ENCODE measurements at places on chromosomes 1 and 21. TPM values are rescaled to one million over a fixed set of nuclear protein-coding genes. Genes with fewer than 3 reads are reported as not detected.

GRCh38 chr1:154931940-154932487 is 4.5 kb downstream of the PMVK start:
- no peak for DNase-seq

GRCh38 chr1:216824511-216824910 is 101.3 kb upstream of the ESRRG start:
- DNase-seq, result no peak

DNA sequence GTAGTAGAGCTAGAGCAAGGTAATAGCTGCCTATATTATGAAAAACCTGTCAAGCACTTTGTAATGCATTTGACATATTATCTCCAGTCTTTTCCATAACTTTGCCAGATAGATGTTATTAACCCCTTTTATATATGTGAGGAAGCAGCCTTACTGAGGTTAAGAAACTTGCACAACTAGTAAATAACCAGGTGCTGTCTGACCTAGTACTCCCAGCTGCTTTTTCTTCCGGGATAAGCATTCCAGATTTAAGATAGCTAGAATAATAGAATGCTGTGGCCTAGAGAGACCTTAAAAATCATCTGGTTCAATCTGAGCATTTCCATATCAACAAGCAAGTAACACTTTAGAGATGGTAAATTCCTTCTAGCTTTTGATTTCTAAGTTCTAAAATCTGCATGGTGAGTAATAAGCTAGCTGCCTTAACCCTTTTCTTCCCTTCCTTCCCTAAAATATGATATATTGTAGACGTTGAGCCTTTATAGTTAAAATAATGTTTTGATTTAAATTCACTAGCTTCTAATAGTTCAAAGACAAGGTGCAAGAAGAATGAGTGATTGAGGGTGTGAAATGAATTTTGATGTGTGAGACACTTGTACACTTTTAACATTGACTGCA is 1.8 kb downstream of the SH3GLB1 start:
- DNase-seq, result no peak

The SLC45A1 gene
- 0.78 TPM for total RNA-seq

The TACSTD2 gene
- 15.8 TPM for total RNA-seq

DNA sequence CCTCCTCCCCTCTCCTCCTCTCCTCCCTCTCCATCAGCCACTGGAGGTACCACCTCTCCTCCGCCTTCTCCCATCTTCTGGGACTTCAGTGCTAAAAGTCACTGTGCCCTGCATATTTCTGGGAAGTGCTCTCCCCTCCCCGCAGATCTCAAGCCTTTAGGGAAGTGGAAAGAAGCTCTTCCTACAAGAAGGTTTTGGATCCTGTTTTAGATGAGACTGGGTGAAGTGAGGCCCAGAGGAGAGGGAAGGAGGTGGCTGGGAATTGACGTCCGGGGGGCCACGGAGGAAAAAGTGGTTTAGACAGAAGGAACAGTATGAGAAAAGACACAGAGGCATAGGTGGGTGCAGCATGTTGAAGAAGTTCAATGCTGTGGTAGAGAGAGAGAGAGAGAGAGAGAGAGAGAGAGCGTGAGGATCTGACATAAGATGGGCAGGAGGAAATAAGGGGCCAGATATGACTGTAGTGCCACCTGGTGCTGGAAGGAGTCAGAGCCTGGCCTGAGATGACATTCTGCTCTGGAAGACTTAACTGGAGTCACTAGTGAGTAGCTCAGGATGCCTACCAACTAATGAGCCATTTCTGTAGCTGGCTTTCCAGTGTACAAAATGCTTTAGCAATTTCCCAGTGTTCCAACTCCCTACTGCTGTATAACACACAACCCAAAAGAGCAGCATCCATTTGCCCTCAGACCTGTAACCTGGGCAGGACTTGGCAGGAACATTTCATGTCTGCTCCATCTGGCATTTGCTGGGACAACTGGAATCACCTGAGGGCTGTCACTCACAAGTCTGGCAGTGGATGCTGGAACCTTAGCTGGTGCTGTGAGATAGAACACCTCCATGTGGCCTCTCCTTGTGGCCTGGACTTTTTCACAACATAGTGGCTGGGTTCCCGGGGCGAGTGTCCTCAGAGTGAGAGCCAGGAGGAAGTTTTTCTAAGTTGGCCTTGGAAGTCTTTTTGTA is 16.6 kb upstream of the ZSCAN20 start:
- DNase-seq, result peak; percentile 29

- DNase-seq, result no peak
Observed at GRCh38 chr1:71548398-71548890, 467.6 kb upstream of the ZRANB2 start.

DNA sequence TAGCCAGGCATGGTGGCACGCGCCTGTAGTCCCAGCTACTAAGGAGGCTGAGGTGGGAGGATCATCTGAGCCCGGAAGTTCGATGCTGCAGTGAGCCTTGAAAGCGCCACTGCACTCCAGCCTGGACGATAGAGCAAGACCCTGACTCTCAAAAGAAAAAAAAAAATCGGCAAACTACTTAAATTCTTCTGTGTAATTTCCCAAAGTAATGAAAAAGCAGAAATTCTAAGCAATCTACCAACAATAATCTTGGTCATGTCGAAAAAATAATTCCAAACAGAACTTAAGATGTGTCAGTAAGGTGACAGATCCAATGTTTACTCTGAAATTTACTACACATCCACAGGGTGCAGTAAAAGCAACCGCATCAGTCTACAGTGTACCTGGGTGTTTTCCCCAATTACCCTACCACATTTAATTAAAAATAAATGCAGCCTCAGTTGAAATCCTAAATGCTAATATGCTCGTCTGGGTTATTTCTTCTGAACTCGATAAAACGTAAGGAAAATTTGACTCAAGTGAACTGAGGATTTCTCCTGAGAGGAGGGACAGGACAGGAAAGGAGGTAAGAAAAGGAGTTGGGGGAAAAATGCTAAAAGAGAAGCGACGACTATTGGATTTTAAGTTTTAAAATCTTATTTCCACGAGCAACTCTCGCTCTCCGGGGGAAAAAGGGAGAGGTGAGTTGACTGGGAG is 801 bp downstream of the EPRS1 start:
- DNase-seq, result no peak

The KCNE2 gene
- total RNA-seq, result not detected

All from pulmonary artery endothelial cell (primary cell).